ENCODE measurements at places on chromosomes 1 and 21.

DNA sequence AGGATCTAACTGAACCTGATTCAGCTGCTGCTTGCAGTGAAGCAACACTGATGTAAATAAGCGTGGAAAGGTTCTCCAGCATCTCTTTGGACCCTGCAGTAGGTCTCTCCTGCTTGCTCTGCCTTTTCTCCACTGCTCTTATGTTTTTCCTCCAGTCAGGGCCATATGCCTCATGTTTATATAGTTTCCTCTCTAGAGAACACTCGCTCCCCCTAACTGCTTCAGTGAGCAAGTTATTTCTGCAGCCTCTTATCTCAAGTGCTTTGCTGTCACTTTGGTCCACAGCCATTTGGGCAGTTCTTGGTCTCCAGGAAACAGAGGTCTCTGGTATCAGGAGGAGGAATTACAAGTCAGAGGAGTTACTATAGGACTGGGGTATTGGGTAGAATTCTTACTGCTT is 5.3 kb downstream of the PRUNE1 start:
- DNase-seq = peak; percentile 84

- no peak for DNase-seq
Observed at GRCh38 chr1:7117399-7118281, 332.4 kb downstream of the CAMTA1 start.

DNA sequence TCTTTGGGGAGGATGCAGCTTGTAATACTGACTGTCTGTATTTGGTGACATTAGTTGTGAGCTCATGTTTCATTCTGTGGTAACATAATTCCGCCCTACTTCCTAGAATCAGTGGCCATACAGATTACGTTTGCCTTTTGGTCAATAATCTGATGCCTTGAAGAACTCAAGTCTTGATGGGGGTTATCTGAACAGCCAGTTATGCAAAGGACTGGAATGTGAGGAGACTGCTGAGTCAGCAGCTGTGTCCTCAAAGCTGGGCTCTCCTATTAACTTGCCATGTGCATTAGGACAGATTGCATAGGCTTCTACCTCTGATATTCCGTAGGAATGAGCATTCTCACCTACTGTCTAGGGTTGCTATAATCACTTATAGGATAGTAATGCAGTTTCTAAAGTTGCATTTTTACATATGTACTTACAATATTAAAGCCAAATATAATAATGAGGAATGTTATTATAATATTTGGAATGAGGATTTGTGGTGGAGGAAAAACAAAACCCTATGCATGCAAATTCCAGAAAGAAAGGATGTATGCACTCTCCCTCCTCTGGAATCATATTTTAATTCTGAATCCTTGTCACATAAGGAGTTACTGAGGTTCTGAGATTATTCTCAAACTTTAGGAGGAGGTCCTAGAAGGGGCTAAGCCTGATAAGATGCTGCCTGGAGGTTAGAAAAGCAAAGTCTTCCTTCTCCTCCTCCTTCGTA is 116.0 kb downstream of the NOS1AP start:
- DNase-seq = no peak

- no peak for DNase-seq
Observed at GRCh38 chr1:19372136-19372514, 60.0 kb downstream of the SLC66A1 start.

DNA sequence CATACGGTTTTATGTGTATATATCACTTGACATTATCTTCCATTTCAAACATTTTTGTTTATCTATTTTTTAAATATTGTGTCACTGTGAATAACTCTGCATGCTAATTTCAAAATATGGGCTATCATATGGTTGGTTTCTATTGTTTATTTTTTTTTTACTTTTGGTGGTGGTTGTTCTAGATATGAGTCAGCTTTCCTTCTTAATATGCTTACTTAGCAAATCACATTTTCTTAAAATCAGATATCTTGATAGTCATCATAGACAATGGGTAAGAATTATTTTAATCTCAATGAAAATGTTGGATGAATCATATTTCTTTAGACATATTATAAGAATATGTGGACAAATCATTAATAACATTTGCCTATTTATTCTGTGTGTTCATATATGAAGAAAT is 881.5 kb downstream of the BRINP3 start:
- no peak for DNase-seq

GRCh38 chr21:39387461-39388037 is 38.7 kb upstream of the HMGN1 start:
- peak; percentile 53 for DNase-seq

DNA sequence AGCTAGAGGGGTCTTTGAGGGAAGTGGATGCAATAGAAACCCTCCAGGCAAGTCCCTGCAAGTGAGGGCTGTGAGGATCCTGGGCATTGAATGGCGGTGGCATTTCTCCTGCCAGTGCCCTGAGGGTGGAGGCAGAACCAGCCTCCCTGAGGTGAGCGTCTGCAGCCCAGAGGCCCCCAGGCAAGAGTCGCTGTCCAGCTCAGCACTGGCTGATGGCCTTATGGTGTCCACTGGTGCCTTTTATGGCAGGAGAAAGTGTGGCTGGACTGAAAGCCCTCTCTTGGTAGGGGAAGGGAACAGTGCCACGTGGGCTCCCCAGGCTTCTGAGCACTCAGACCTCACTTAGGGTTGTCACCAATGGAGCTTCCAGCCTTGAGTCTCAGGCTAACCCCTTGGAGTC is 77.3 kb downstream of the SH3BGR start:
- DNase-seq = no peak

GRCh38 chr1:241844593-241844992 is 3.4 kb upstream of the EXO1 start:
- DNase-seq = no peak

DNA sequence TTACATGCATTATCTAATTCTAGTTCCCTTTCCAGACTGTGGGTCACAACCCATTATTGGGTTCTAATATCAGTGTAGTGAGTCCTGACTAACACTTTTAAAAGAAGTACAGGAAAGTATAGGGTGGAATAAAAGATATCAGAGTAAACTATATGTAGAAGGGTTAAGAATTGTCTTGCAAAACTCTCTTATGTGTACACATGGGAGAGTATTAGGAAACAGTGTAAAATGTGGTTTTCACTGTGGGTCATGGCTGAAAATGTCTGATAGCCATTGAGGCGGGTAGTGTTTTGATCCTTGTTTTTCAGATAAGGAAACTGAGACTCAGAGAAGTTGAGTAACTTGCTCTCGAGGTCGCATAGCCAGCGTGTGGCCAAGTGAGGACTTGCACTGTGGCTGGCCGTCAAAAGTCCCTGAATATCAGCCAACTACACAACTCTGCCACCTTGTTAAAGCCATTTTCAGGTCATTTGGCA is 18.5 kb upstream of the MTARC1 start:
- DNase-seq = no peak

- no peak for DNase-seq
Observed at GRCh38 chr1:84611796-84612195, 37.6 kb upstream of the CTBS start.

DNA sequence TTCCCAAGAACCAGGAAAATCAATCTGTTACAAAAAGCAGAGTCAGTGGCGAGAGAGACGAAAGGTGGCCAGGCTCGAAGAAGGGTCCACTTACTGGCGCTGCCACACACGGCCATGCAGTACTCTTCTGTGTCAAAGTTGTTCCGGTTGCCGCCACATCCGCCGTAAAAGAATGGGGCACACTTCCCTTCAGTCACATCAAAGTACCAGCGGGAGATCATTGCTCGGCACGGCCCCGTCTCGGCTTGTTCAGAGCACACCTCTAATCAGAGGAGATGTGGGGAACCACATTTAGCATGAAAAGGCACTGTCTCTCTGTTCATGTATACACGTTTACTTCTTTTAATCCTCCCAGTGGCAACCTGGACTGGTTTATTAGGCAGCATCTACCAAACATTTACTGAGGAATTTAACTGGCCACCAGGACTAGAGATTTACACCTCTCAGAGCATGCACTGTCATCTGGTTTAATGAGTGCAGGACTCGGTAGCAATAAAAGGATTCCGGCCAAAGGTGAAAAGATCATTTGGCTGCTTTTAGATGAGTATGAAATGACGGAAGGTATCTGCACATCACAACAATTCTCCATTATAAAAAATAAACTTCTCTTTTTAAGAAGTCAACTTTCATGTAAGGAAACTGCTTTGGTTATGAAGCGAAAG is 170.5 kb downstream of the APP start:
- no peak for DNase-seq

GRCh38 chr1:225697428-225697827 is 44.5 kb upstream of the ENAH start:
- no peak for DNase-seq

DNA sequence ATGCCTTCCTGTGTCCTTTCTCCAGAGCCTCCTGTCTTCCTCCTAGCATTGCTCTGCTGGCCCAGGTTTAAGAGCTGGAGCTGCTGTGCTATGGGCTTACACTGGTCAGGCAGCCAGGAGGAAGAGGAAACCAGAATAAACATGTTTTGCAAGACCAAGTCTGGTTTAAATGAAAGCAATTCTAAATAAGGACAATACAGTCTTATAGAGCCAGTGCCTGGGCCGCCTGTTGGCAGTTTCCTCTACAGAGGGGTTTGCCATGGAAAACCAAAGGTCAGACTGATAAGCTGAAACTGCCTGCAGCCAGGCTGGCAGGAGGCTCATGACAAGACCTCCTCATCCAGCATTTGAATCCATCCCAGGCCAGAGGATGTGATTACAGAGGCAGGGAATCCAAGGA is 92.9 kb upstream of the FGGY start:
- DNase-seq = no peak

GRCh38 chr1:118102445-118102844 is 82.6 kb downstream of the SPAG17 start:
- no peak for DNase-seq

- DNase-seq = no peak
Observed at GRCh38 chr21:26433386-26433785, 139.7 kb downstream of the CYYR1 start.

DNA sequence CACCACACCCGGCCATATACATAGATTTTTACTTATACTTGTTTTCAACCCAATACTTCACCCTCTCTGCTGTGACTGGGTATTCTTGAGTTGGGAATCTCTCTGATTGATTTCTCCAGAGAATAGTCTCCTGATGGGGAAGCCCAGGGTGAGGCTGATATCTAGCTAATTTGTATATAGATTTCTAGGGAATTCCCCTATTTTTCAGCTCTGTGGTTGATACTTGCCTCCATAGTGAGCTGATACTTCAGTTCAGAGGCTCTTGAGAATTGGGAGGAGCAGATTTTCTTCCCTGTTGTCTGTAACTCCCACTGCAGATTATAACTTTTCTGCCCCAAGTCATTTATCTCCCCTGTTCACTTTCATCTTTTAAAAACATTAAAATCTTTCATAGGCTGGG is 14.5 kb upstream of the SH3BGRL3 start:
- no peak for DNase-seq

GRCh38 chr1:167555971-167556714 is 2.6 kb upstream of the CREG1 start:
- DNase-seq = peak; percentile 76

GRCh38 chr1:105700723-105701122 is 1355.8 kb upstream of the PRMT6 start:
- no peak for DNase-seq

DNA sequence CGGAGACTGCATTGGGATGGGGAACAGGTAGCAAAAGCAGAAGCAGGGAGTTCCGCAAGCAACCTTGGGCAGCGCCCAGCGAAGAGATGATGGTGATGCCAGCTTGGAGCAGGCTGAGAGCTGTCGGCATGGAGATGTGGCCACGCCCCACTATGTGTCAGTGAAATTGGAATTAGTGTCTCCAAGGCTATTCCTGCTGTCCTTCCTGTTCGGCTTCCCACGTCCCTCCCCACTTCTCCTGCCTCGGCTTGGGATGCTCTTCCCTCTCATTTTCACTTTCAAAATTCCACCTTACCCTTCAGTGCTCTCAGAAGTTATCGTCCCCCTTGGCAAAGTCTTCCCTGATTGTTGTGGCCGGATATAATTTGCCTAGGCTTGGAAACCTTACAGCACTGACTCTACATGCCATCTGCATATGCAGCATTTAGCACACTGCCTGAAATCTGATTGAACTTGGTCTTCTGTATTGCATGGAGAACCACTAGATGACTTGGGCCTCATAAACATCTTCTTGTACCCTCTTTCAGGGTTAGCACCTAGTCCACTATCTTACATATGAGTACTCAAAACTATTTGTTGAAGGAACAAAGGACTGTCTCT is 270.7 kb upstream of the RUNX1 start:
- DNase-seq = no peak

- no peak for DNase-seq
Observed at GRCh38 chr1:234980291-234980644, 148.4 kb downstream of the TOMM20 start.

- DNase-seq = no peak
Observed at GRCh38 chr1:245923215-245923614, 583.9 kb downstream of the SMYD3 start.

GRCh38 chr1:121458291-121459048 is 273.7 kb downstream of the SRGAP2C start:
- DNase-seq = no peak

GRCh38 chr1:155485945-155486344 is 76.7 kb downstream of the ASH1L start:
- no peak for DNase-seq

GRCh38 chr1:206925106-206925736 is 3.5 kb upstream of the FCMR start:
- DNase-seq = no peak

- DNase-seq = no peak
Observed at GRCh38 chr21:36565540-36565939, 85.6 kb upstream of the CLDN14 start.

- no peak for DNase-seq
Observed at GRCh38 chr1:11681071-11681771, at the start of gene MAD2L2. TSS of gene MAD2L2 (minus strand) at chr1:11681148. CDS start at chr1:11680601, 547 bp downstream.

DNA sequence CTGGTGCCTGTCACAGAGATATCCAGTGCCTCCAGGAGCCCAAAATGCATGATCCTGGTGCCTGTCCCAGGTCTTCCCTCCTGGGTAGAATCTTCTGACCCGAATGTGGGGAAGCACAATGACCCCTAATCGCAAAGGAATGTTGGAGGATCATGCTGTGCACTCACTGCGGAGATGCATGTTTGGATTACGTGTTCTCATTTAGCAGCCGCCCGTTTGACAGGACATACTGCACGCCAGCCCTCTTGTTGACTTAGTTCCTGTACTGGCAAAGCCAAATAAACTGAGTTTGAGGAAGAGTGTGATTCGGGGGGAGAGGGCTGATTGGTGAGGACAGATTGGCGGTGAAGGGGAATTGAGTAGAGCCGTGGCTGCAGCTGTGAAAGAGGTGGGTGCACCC is 85.9 kb upstream of the SIM2 start:
- DNase-seq = no peak

DNA sequence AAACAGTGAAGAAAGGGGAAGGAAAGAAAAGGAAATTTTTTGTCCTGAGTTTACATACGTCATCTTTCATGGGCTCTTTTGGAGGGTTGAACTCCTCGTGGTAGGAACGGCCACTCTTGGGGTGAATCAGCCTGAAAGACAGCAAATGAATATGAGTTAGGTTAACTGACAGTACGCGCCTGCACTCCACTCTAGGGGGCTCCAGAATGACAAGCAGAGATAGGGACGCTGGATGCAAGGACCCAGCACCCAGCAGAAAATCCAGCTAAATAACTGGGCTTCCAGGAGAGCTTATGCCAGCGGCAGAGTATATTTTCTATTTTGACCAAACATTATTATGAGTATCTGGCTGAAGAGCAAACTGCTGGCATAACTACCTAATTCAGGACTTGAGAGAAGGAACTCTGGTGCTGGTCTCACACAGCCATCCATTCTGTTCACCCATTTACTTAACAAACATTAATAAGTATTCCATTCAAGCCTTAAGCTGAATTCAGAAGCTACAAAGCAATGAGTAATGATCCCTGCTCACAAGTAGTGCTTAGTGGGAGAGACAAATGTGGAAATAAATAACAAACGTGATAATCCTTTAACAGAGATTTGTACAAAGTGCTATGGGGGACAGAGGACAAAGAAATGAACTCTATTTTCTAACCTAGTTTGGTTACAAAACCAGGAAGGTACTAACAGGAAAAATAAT is 22.1 kb downstream of the AK2 start:
- DNase-seq = no peak
